ENCODE measurements at places on chromosomes 11 and 22.
A peak's percentile ranks its signal among the peaks of the same experiment; 100 is the strongest.

GRCh38 chr11:117189191-117189940, 9.8 kb upstream of the TAGLN start:
- no peak for DNase-seq

GRCh38 chr22:47944941-47945340, 1182.5 kb downstream of the TBC1D22A start:
- no peak for DNase-seq

DNA sequence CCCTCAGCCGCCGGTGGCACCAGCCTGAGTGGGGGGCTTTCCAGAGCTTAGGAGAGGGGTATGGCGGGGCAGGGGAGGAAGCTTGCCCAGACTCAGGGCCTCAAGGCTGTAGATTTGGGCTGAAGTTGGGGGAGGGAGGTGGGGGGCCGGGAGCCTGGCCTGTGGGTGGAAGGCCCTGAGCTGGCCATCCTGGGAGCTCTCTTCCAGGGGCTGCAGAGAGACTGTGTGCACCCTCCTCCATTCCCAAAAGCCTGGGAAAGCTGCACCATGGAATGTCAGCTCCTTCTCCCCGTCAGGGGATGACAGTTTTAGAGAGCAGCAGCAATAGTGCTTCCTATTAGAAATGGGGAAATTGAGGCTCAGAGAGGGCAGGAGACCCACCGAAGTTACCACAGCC, 1.0 kb downstream of the SYT12 start:
- DNase-seq, result no peak

DNA sequence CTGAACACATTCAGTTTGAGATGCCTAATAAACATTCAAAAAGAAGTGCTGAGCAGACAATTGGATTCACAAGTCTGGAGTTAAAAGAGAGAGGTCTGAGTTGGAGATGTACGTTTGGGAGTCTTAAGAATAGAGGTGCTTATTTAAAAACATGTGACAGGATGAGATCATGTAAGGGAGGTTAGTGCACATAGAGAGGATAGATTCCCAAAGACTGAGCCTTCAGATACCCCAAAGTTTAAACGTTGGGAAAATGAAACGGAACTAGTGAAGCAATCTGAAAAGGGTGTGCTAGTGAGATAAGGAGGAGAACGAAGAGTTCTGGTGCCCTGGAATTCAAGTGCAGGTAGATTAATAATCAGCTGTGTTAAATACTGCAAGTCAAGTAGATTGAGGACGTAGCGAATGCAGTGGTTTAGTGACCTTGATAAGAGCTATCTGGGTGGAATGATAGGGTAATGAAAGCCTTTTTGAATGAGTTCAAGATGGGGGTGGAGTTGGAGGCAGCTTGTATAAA, 63.7 kb downstream of the HIPK3 start:
- no peak for DNase-seq

GRCh38 chr22:49203859-49204598, 623.6 kb downstream of the BRD1 start:
- no peak for DNase-seq

GRCh38 chr11:77467233-77467632, 6.7 kb downstream of the PAK1 start:
- DNase-seq, result no peak

DNA sequence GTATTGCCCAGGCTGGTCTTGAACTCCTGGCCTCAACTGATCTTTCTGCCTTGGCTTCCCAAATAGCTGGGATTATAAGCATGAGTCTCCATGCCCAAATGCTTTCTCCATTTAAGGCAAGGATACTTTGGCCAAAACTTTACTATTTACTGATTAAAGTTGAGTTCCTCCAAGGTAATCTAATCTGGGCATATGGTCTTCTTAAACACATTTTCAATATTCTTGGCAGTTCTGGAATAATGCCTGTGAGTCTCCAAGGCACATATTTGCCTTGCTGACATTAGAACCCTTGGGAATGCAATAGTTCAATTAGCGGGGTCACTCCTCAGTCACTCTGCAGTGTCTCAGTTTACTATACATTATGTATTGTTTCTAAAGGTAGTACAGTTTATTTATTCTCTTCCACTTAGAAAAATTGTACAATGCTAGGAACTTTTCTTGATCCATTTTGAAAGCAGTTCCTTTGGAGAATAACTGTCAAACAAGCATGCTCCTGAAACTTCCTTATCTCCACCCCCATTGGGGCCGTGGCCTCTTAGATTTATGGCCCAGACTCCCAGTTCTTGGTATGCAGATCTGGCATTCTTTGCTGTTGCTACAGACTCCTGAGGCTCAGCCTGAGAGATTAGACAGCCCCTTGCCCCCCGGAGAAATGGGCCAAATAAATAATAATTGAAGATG, 13.1 kb upstream of the RAB38 start:
- no peak for DNase-seq

- no peak for DNase-seq
Observed at GRCh38 chr22:23744001-23744400, 6.9 kb downstream of the ZNF70 start.

DNA sequence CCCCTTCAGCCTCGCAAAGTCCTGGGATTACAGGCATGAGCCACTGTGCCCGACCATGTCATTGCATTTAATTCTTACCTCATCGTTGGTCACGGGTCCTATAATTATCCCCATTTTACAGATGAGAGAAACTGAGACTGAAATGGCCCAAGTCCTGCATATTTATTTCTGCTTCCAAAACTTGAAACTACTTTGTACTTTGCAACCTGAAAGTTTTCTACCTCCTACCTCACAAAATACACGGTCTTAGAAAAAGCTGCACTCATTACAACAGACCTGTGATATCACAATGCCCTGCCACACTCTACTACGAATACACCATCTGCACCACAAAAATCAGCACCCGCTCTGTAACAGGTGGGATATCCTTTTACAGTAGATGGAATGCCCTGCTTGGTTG, 189.1 kb downstream of the ADAMTS15 start:
- DNase-seq, result no peak

DNA sequence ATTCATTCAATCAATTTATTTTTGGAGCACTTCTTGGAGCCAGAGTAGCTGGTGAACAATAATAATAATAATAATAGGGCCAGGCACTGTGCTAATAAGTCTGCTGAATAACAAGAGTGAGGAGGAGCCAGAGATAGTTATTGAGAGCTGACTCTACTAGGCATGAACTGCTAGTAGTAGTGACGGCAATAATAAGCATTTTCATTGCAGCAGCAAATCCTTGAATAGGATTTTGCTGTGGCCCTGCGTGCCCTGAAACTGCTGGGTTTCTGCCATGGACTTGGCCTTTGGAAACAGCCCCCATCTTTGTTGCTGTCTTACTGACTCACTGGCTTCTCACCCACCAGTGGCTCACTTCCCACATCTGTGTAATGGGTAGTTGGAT, 545.9 kb downstream of the MIAT start:
- no peak for DNase-seq

DNA sequence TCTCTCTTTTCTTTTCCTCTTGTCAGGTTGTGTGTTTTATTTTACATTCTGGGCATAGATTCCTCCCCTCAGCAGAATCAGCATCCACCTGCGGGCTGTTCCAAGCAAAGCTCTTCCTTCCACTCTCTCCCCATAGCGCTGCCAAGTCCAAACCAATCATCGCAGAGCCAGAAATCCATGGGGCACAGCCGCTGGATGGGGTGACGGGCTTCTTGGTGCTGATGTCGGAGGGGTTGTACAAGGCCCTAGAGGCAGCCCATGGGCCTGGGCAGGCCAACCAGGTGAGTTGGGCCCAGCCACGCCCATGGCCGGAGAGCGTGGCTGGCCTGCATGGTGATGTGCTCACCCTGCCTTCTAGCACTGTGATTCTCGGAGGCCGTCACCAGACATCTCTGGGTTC, 22.1 kb downstream of the TAB1 start:
- DNase-seq, result no peak

DNA sequence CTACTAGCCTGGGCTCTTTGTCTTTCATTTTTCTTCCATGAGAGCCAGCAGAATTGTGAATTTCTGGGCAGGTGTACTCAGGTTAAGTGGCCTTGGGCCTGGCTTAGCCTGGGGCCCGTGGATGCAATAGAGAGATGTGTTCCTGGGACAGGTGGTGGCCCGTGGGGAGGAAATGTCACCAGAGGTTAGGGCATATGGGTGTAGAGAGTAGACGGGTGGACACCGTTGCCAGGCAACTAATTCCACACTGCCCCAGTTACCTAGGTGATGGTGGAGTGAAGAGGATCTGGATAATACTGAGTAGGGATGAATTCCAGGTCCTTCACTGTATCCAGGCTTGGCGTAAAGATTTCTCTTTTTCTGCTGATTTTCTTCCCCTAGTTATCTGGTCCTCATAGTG, 175.0 kb downstream of the INSC start:
- DNase-seq, result no peak

- DNase-seq, result no peak
Observed at GRCh38 chr11:132601875-132602274, 930.4 kb downstream of the OPCML start.

DNA sequence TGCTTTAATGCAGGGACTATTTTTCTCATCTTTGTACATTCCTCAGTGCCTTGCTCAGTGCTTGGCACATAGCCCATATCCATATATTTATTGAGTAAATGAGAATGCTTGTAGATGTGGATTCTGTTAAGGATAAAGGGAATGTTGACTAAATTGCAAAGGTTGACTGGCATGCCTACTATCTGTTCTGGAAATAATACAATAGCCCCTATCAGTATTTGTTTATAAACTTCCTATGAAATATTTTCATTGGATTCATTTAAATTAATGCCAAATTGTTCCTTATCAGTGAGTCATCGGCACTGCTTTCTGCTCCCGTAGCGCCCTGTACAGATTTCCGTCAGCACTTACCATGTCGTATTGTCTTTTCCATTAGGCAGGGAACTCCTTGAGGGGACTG, 8.0 kb downstream of the RNF121 start:
- DNase-seq, result no peak

GRCh38 chr11:13462311-13462900, 616 bp downstream of the BTBD10 start:
- peak; percentile 51 for DNase-seq
